ENCODE measurements at places on chromosomes 7 and 10.

- no peak for DNase-seq
Observed at GRCh38 chr10:108586424-108586823, 1336.9 kb downstream of the XPNPEP1 start.

- DNase-seq = no peak
Observed at GRCh38 chr7:134645478-134645877, 1.2 kb upstream of the BPGM start.

DNA sequence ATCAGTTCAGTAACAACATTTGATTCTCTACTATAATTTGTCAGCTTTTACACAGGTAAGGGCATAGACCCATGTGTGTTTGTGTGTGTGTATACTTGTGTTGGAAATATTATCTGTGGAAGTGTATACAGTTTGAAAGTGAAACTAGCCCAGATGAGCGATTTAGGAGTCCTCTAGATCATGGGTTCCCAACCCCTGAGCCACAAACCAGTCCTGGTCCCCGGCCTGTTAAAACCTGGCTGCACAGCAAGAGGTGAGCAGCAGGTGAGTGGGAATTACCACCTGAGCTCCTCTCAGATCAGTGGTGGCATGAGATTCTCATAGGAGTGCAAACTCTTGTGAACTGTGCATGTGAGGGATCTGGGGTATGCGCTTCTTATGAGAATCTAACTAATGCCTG is 1221.5 kb upstream of the SORCS1 start:
- no peak for DNase-seq

- DNase-seq = no peak
Observed at GRCh38 chr7:45105588-45106188, 5.8 kb downstream of the TBRG4 start.

DNA sequence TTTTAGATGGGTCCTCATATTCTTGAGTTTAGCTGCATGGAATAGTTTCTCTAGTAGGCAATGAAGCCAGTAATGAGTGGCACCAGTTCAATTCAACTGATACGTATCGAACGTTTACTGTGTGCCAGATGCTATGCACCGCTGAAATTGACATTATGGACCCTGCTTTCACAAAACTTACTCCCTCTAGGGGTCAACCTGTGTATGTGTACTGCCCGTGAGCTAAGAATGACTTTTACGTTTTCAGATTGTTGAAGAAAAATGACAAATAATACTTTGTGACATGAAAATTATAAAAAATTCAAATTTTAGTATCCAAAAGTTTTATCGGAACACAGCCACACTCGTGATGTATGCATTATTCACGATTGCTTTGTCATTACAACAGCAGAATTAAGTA is 95.5 kb downstream of the ZMYND11 start:
- no peak for DNase-seq

- no peak for DNase-seq
Observed at GRCh38 chr10:132408823-132409666, 12.0 kb downstream of the PWWP2B start.

- no peak for DNase-seq
Observed at GRCh38 chr7:41134300-41135255, 568.3 kb downstream of the INHBA start.

DNA sequence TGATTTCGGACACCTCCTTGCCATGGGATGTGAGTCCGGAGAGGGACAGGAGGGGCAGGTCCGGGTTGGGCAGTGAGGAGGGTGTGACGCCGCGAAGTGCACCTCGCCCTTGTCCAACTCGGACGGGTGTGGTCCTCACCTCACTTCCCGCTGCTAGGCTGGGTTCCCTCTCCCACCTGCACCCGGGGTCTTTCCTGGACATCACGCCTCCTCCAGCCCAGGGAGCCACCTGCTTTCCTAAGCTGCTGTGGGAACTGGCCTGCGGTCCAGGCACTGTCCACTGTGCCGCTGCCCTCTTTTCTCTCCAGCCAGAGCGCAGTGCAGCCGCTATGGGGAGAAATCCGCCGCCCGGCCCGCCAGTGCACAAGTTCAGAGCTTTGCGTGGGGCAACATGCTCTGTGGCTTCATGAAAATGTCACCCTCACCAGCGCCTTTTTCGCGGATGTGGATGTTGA is 45.0 kb upstream of the ZNF716 start:
- DNase-seq = no peak

DNA sequence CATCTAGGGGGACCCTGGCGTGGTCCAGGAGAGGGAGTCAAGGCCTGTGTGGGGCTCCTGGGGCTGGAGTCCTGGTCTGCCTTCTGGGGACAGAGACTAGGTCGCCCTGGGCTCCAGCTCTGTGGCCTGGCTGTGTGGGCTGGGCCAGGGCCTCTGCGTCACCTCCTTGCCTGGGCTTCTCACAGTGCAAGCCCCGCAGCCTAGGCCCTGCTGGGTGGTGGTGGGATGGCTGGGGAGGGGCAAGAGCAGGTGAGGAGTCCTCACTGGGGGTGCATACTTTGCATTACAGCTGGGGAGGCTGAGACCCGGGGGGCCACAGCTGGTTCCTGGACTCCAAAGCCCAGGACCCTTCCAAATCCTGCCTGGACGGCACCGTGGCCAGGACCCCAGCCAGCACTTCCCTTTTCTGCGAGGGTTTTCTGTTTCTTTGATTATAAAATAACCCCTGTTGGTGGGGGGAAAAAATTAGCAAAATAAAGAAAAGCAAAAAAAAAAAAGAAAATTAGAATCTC is 23.5 kb downstream of the PWWP2B start:
- DNase-seq = no peak
